ENCODE measurements at places on chromosomes 12 and 14.
A peak's percentile ranks its signal among the peaks of the same experiment; 100 is the strongest.

DNA sequence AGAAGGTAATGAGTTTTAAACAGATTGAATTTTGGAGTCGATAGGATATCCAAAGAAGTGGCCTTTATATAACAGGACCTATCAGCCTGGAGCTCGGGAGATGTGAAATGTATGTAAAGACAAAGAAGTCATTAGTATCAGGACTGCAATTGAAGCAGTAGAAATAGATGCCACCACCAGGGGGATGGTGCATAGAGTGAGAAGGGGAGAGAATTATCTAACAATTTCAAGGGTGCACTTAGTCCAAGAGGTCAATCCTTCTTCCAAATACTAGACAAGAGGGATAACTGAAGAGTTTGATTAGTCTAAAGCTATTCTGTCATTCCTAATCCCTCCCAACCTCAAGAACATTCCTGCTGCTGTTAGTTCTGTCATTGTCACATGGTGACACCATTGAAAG, 127.8 kb downstream of the CFAP54 start:
- no peak for DNase-seq

DNA sequence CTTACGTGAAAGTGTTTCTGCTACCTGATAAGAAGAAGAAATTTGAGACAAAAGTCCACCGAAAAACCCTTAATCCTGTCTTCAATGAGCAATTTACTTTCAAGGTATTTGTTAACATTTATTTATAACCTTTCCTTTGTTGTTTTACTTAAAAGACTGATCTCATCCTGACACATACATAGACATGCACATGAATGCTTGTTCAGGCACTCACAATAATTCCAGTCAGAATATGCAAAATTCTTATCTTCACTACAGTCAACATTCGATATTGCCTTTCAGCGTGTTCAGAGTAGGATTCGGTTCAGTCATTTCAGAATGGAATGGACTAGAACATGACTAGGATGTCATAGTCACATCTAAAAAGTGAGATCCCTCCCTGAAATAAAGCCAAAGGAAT, 394.6 kb downstream of the PAWR start:
- no peak for DNase-seq

GRCh38 chr14:24607081-24607480, 2.4 kb downstream of the GZMH start:
- DNase-seq: no peak

DNA sequence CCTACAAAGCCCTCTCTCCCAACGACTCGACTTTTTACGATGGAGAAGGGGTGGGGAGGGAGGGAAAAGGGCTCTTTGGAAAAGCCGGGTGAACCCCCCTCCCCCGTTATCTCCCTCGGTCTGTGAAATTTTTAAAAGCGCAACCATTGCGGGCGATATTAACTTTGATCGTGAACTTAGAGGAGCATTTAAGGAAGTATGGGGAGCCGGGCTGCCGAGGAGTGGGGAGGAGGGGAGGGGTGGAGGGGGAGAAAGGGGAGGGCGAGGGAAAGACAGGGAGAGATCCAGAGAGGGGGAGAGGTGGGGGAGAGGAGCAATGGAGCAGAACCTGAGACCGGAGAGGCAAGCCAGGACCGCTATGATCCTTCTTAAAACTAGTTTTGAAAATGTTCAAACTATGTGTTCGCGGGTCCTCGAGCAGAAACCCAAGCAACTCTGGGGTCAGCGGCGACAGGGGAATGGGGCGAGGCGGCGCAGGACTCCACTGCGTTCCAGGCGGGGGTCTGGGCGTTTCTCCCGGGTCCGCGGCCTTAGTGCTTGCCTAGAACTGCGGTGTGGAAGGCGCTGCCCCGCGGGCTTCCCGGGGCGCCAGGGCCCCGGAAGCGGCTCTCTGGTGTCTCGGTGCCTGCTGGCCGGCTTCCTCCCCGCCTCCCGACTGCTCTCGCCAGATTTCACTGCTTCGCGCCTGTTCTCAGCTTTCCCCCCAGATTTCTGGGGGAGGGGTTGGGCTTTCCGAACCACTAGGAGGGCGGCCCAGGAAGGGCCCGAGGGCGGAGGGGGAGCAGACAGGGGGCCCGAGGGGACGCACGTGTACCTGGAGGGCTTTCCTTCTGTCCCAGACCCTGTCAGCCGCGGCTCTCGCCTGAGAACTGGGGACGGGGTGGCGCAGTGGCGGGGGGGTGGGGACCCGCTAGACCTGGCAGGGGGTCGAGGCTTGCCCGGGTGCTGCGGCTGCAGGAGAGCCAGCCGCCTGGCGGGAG, at the start of gene HOTAIR:
Gene HOTAIR (minus strand): TSS at position 871 of the 980 bp plus-strand sequence.
- DNase-seq: no peak

- DNase-seq: no peak
These were observed 22.3 kb upstream of the MED13L start for GRCh38 chr12:116299665-116300328.

GRCh38 chr12:38585086-38585485, 268.5 kb downstream of the ALG10B start:
- no peak for DNase-seq

- DNase-seq: no peak
These were observed 87.3 kb upstream of the RMST start for GRCh38 chr12:97375310-97375709.

DNA sequence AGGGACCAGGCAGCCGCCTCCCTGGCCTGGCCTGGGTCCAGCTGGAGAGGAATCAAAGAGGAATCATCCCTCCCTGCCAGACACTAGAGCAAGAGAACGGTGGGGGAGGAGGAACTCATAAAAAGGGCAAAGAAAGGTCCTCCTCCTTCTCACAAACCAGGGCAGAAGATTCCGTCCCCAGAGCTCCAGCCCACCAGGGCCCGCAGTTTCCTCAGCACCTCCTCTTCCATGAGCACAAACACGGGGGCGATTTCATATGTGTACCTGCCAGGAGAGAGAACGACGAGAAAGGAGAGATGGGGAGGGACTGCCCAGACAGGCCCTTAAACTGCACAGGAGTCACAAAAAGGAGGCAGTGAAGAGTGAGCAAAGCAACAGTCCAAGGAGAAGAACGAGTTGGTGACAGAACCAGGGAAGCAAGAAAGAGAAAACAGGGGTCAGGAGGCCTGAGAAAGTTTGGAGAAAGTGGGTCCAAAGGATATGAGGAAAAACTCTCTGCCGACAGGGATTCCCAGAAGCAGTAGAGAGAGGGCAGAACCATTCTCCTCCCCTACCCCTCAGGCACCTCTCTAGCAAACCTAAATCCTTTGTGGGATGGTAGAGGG, 8.7 kb upstream of the ZNF740 start:
- DNase-seq: no peak

- no peak for DNase-seq
These were observed 127.1 kb downstream of the ITPR2 start for GRCh38 chr12:26705851-26706250.

GRCh38 chr12:23533265-23533664, 416.2 kb downstream of the SOX5 start:
- DNase-seq: no peak

GRCh38 chr14:50335989-50336824, 24.1 kb downstream of the DMAC2L start:
- DNase-seq: no peak

DNA sequence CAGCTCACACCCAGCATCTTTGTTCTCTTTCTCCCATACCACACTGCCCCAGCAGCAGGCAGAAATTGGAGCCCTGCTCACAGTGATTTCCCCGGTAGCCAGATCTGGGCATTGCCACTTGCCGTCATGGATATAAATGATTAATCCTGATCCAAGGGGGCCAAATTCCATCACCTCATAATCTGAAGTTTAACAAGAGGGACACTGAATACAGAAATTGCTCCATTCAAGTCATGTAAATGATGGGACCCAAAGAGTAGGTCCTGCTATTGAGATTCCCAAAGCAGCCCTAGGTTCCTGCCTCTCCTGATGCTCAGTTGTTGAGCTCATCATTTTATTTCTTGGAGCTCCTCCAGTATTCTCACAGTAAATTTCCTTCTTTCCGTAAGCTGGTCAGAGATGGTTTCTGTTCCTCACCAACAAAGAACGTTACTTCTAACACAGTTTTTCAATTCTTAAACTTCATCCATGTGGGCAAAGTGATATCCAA, 11.7 kb downstream of the ITPR2 start:
- DNase-seq: no peak

GRCh38 chr12:46830731-46831334, 5.0 kb upstream of the SLC38A4 start:
- no peak for DNase-seq

DNA sequence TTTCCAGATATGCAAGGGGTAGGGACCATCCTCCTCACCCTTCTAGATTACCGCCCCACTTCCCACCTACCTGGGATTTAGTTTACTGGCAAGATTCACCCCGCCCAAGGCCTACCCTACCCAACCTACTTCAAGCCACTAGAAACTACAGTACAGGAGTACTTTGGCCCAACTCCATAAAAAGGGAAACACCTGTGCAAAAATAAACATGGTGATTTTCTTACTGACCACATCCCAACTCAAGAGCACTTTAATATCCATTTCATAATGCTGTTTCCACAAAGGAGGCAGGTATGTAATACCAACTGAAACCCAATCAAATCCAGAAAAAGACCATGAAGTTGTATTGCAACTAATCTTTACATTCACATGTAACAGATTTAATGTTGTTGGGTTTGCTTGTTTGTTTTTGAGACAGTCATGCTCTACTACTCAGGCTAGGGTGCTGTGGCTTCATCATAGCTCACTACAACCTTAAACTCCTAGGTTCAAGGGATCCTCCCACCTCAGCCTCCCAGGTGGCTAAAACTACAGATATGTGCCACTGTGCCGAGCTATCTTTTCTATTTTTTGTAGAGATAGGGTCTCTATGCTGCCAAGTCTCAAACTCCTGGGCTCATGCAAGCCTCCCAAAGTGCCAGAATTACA, 41.7 kb upstream of the RAP1B start:
- DNase-seq: no peak

- no peak for DNase-seq
These were observed 246.0 kb downstream of the ZFP36L1 start for GRCh38 chr14:68546839-68547238.

GRCh38 chr12:81987371-81987770, 228.2 kb upstream of the PPFIA2 start:
- DNase-seq: no peak

GRCh38 chr14:55807053-55807880, 227.3 kb downstream of the KTN1 start:
- peak; percentile 35 for DNase-seq

GRCh38 chr12:124295431-124296058, 652 bp downstream of the RFLNA start:
- DNase-seq: no peak

- no peak for DNase-seq
These were observed 253.1 kb upstream of the FKBP4 start for GRCh38 chr12:2541631-2542204.

- DNase-seq: no peak
These were observed 102.4 kb upstream of the C14orf180 start for GRCh38 chr14:104477117-104477623.
